ENCODE measurements at places on chromosomes 16 and 17. TPM values are rescaled to one million over a fixed set of nuclear protein-coding genes. Genes with fewer than 3 reads are reported as not detected.

Gene PTX4
- total RNA-seq = not detected

Gene PROCA1
- total RNA-seq = 5.4 TPM

Gene GLG1
- total RNA-seq = 54.3 TPM

Gene ARHGAP44
- total RNA-seq = 1.6 TPM

Gene CCDC92B
- not detected for total RNA-seq

Gene ZSCAN10
- 0.73 TPM for total RNA-seq

Gene GUCY2D
- total RNA-seq = not detected

Gene RAC3
- total RNA-seq = 20.8 TPM

Gene NACA2
- total RNA-seq = not detected

Gene SLC16A13
- 0.23 TPM for total RNA-seq

Gene KRT37
- total RNA-seq = not detected

Gene SOX9
- 104 TPM for total RNA-seq

Gene WSCD1
- total RNA-seq = 101 TPM

Gene TAT
- total RNA-seq = not detected

Gene KRT40
- not detected for total RNA-seq

Gene FOXL1
- total RNA-seq = 5.5 TPM

Gene FGF11
- 4.0 TPM for total RNA-seq

Gene CCP110
- 37.2 TPM for total RNA-seq

Gene APOBR
- not detected for total RNA-seq

Gene NCBP3
- total RNA-seq = 23.3 TPM

Gene SLC6A4
- not detected for total RNA-seq

Gene SLC13A2
- not detected for total RNA-seq

Gene EVPL
- total RNA-seq = 0.63 TPM

Gene GLTPD2
- not detected for total RNA-seq

Gene AGRP
- total RNA-seq = not detected

Gene HYDIN
- total RNA-seq = 0.18 TPM

Gene LDHD
- 0.08 TPM for total RNA-seq

Gene ABCA9
- not detected for total RNA-seq

Gene C17orf67
- 0.76 TPM for total RNA-seq

Gene HELZ
- total RNA-seq = 42.3 TPM

Gene RBFOX1
- 11.6 TPM for total RNA-seq

Gene CACNA1G
- 4.2 TPM for total RNA-seq

Gene KRTAP4-5
- not detected for total RNA-seq

Gene ITGAD
- not detected for total RNA-seq

Gene SOX15
- total RNA-seq = 0.10 TPM

All from SJCRH30 (cell line).